Myometrial cell (primary cell): ENCODE measurements at places on chromosomes 2 and 18. TPM values are rescaled to one million over a fixed set of nuclear protein-coding genes. Genes with fewer than 3 reads are reported as not detected.

The STON1 gene
- total RNA-seq, result 15.0 and 19.7 TPM in 2 replicates

The MC5R gene
- total RNA-seq, result not detected in 2 replicates

The NOSTRIN gene
- total RNA-seq, result 0.18 and 0.29 TPM in 2 replicates

The REG1A gene
- total RNA-seq, result not detected in 2 replicates

The TUBA3D gene
- total RNA-seq, result 0.53 and 0.58 TPM in 2 replicates

The ALPG gene
- not detected in 2 replicates for total RNA-seq

The UGP2 gene
- total RNA-seq, result 117 and 132 TPM in 2 replicates

The C1GALT1C1L gene
- total RNA-seq, result 0.86 and 3.9 TPM in 2 replicates

The DSC3 gene
- total RNA-seq, result 0.58 and 0.89 TPM in 2 replicates

The PID1 gene
- 2.5 and 2.6 TPM in 2 replicates for total RNA-seq

The GFPT1 gene
- total RNA-seq, result 30.3 and 46.1 TPM in 2 replicates

The KIF5C gene
- 0.18 and 0.29 TPM in 2 replicates for total RNA-seq

The APOB gene
- total RNA-seq, result not detected in 2 replicates

The NEURL3 gene
- not detected in 2 replicates for total RNA-seq

The KCNJ3 gene
- total RNA-seq, result 0.29 and 0.35 TPM in 2 replicates

The UGT1A10 gene
- not detected in 2 replicates for total RNA-seq

The FLACC1 gene
- 0.35 TPM in 1 of 2 replicates, not detected in the other for total RNA-seq

The AFF3 gene
- total RNA-seq, result under 0.01 TPM in 1 of 2 replicates, not detected in the other

The TTLL4 gene
- 6.6 and 9.6 TPM in 2 replicates for total RNA-seq

The NOL4 gene
- total RNA-seq, result not detected in 2 replicates

The ZNF385B gene
- total RNA-seq, result not detected in 2 replicates

The NEU4 gene
- total RNA-seq, result not detected in 2 replicates

The IL36G gene
- total RNA-seq, result not detected in 2 replicates

The POMC gene
- 4.1 and 4.3 TPM in 2 replicates for total RNA-seq

The CHST10 gene
- total RNA-seq, result 11.5 and 13.3 TPM in 2 replicates

The KYNU gene
- 4.3 and 6.0 TPM in 2 replicates for total RNA-seq

The THOC1 gene
- total RNA-seq, result 15.3 and 20.2 TPM in 2 replicates

The SKOR2 gene
- total RNA-seq, result not detected in 2 replicates

The TMEM178A gene
- not detected in 2 replicates for total RNA-seq

The G6PC2 gene
- total RNA-seq, result not detected in 2 replicates

The REG1B gene
- total RNA-seq, result not detected in 2 replicates

The GREB1L gene
- total RNA-seq, result 0.89 and 1.2 TPM in 2 replicates

The UGT1A3 gene
- total RNA-seq, result not detected in 2 replicates

The KCNG3 gene
- total RNA-seq, result not detected in 2 replicates

The CNRIP1 gene
- total RNA-seq, result 30.8 and 44.7 TPM in 2 replicates

The CDH7 gene
- total RNA-seq, result not detected in 2 replicates

The CHST9 gene
- total RNA-seq, result not detected in 2 replicates

The KIAA1328 gene
- 2.3 and 4.8 TPM in 2 replicates for total RNA-seq

The MC2R gene
- not detected in 2 replicates for total RNA-seq

The DNAJB2 gene
- total RNA-seq, result 30.0 and 37.2 TPM in 2 replicates

The ASXL2 gene
- 6.6 and 10.1 TPM in 2 replicates for total RNA-seq

The CCDC148 gene
- total RNA-seq, result 0.71 TPM in 1 of 2 replicates, not detected in the other
